ENCODE measurements at places on chromosomes 11 and 22.

- no peak for DNase-seq
These were observed 5.1 kb downstream of the EFEMP2 start for GRCh38 chr11:65867284-65868071.

DNA sequence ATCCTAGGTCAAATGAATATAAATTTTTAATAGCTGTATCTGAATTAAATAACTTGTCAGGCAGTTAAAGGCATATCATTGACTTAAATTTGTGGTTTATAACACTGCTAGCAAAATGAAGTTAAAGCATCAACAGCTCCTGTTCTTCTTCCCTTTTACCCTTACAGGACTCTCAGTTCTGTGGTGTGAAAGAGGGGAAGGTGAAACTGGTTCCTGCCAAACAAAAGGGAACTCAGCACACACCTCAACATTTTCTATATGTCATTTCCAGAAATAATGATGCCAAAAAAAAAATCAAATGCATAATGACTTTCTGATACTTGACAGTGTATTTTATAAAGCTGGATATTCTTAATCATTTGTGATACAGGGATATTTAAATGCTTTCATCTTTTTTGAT, 21.2 kb downstream of the ARL14EP start:
- no peak for DNase-seq

GRCh38 chr11:121191818-121192217, 90.8 kb downstream of the TECTA start:
- no peak for DNase-seq

DNA sequence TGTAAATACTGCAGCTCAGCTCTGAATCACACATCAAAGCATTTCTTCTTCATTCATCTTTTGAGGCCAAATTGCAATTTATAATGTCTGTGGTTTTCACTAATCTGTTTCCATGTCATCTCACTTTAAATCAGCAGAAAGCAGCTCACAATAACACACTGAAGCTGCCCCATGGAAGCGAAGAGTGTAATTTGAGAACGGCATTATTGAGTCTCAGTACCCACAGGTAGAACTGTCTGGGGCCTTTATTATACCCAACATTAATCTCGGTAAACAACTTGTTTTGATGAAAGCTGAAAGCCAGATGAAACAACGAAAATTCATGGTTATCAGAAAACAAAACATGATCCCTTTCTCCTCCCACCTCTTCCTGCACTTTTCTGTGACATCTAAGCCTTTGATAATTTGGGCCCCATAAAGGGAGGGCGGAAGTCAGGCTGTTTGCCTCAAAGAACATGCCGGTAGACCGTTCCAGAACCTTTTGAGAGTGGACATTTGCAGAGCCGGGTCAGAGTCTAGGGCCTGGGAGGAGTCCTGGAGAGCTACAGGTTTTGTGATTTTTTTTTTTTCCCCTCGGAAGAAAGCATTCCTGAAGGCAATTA, 68.2 kb upstream of the SESN3 start:
- no peak for DNase-seq

GRCh38 chr11:88301488-88302140, 35.9 kb downstream of the CTSC start:
- no peak for DNase-seq

DNA sequence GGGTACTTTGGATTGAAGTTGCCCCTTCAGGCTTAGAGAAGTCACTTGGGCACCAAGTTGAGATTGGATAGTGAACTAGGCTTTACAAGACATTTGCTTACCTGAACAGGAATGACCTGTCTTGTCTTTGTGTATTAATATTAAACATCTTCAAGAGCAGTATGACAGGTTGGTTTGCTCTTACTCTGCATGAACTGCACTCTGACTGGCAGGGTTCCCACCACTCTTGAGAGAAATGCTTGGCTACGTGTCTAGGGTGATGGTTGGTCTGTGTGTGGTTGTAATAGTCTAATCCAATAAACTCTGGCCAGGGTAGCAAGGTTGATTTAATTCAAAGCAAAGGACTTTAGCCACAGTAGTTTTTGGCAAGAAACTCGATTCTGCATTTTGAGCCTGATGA, 20.1 kb upstream of the SPTBN2 start:
- DNase-seq = no peak

DNA sequence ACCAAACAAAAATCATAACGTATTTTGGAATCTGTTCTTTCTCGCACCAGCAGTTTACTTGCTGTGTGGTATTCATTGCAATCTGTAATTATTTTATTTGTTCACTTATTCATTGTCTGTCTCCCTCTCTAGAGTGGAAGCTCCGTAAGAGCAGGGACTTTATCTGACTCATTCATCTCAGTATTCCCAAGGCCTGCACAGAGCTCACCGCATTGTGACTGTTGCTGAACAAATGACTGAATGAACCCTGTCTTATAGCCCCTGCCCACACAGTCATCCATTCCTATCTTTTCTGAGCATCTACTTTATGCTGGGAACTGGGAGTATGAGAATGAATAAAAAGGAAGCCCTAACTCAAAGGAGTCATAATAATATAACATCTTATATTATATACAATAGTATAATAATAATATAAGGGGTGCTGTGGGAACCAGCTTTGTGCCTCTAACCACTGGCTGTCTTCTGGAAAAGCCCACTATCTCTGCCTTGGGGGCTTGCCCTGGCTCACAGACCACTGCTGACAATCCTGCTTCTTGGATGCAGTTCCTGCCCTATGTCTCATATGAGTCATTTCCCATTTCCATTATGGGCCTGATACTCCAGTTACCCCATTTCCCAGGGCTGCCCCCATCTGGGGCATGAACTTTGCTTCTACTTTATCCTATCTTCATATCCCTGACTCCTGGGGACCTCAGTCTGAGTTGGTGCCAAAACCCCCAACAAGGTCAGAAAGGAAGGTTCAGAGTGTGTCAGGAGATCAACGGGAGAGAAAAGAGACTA, 11.0 kb downstream of the XRRA1 start:
- no peak for DNase-seq

DNA sequence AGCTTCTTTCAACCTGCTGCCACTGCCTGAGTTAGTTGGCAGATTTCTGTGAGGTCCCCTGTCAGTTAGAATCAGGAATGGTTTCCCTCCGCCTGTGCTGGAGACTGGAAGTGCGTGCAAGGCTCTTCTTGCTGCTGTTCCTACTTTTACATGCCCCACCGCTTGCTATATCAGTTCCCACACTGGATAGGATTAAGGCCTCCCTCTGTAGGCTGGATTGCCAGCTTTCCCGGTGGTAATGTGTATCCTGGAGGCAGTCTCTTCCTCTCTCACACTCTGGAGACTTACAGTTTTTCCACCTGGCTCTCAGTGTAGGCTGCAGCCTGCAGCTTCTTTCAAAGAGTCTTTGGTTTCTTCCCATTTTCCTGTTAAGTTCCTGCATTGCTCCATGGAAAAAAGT, 66.5 kb downstream of the ARHGAP42 start:
- DNase-seq = no peak
